ENCODE measurements at places on chromosomes 2 and 18.

DNA sequence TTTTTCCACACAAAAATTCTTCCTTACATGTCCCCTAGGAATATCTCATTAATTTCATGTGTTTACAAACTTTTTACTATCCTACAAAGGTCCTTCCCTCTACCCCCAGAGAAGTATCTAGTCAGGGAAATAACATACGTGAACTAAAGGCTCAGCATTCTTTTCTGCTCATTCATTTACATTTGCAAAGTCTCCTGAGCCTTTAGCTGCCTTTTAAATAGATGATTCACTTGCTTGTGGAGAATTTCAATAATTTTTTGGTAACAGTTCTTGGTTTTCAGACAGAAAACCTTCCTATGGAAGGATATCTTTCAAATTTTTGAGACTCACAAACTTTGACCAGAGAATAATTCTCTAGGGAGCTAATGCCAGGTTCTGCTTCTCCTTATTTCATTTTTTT is 81.5 kb upstream of the RMDN2 start:
- DNase-seq, result no peak

- DNase-seq, result no peak
Measured at GRCh38 chr2:135490376-135490775, 40.6 kb downstream of the ZRANB3 start.

DNA sequence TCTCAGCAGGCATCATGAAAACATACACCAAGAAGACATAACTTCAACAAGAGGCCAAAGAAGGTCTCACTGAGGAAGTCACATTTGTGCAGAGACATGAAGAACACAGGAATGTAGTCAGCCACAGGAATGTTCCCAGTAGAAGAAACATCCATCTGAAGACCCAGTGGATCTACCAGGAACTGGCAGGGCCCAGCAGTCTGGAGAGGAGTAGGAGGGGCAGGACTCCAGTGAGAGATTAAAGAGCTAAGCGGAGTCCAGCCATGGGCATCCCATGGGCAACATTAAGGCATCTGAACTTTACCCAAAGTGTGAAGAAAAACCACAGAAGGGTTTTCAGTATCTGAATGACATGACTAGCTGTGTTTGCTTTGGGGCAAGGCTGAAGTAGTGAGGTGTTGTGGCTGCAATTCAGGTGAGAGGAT is 103.1 kb downstream of the UPP2 start:
- DNase-seq, result no peak

- no peak for DNase-seq
Measured at GRCh38 chr2:134737671-134738070, 18.9 kb upstream of the TMEM163 start.

- no peak for DNase-seq
Measured at GRCh38 chr18:38940863-38941531, 1375.4 kb upstream of the CELF4 start.

DNA sequence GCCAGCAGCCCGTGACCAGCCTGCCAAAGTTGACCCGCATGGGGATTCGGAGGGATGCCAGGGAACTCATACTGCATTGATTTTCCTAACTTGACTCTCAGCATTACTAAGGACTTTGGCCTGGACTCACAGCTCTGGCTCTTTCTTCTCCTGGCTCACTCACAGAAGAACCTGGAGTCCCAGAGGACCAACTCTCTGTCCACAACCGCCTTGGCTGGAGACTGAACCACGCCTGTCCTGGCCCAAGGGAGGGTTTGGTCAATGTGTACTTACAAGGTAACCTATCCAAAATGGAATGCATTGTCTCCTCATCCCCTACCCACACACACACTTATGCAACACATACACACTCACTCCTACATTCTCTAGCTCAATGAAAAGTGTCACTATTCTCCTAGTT is 135.6 kb upstream of the KLHL29 start:
- no peak for DNase-seq

DNA sequence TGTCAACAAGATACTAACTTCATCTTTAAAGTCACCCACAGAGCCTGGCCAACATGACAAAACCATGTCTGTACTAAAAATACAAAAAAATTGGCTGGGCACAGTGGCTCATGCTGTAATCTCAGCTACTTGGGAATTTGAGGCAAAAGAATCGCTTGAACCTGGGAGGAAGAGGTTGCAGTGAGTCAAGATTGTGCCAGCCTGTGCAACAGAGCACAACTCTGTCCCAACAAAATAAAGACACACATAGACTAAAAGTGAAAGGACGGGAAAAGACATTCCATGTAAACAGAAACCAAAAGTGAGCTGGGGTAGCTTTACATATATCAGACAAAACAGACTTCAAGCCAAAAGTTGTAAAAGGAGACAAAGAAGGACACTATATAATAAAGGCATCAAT is 34.8 kb downstream of the USP34 start:
- DNase-seq, result no peak

GRCh38 chr18:54948350-54948837 is 10.9 kb downstream of the CCDC68 start:
- DNase-seq, result no peak

- peak; percentile 94 for DNase-seq
Measured at GRCh38 chr2:73870084-73870483, 22.7 kb upstream of the ACTG2 start.

- no peak for DNase-seq
Measured at GRCh38 chr2:197208841-197209240, 101.7 kb downstream of the ANKRD44 start.

GRCh38 chr2:108407864-108408729 is 30.3 kb downstream of the SULT1C4 start:
- DNase-seq, result no peak

- DNase-seq, result no peak
Measured at GRCh38 chr2:136328207-136328795, 210.4 kb upstream of the CXCR4 start.

GRCh38 chr2:236627193-236627592 is 57.6 kb downstream of the ACKR3 start:
- no peak for DNase-seq

- DNase-seq, result no peak
Measured at GRCh38 chr18:79575891-79576685, 103.5 kb upstream of the CTDP1 start.

GRCh38 chr2:240458900-240459391 is 23.5 kb downstream of the GPC1 start:
- peak; percentile 53 for DNase-seq

DNA sequence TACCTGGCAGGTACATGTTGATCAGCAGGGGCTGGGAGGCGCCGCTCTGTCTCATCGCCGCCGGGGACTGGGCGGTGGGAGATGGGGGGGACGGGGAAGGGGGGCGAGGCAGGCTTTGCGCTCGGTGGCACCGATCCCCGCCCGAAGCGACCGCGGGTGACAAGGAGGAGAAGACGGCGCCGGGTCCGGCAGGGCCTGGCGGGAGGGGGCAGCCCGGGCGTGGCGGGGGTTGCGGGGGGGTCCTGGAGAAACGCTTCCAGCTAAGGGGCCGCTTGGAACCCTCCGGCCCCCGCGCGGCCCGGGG is at the start of gene FEV:
Gene FEV (minus strand): TSS at position 164 of the 304 bp plus-strand sequence. CDS start 109 bp downstream, at position 55.
- no peak for DNase-seq

DNA sequence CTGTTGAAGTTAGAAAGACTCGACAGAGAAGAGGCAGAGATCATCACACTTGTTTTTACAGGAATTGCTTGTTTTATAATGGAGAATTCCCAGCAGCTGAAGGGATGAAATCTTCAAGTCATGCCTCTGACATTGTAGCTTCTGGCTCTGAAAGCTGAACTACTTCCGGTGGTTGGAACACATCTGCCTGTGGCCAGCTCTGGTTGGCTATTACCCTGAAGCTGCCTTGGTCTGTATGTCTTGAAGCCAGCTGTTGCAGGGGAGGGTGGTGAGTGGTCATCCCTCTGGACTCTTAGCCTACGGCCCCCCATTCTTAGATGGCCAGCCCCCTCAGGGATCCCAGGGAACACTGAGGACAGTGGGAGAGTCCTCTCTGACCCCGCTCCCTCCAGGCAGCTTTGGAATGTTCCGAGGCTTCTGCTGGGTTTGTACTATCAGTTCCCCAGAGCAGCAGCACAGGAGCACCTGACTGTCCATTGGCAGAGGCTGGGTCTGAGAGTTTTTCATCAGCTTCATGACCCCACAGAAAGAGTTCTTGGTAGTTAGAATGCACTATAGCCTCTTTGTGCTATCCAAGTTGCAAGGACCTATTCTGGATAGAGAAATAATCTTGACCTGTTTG is 87.4 kb upstream of the CAPN13 start:
- DNase-seq, result no peak

- no peak for DNase-seq
Measured at GRCh38 chr18:46336278-46337111, 232.3 kb downstream of the HAUS1 start.

DNA sequence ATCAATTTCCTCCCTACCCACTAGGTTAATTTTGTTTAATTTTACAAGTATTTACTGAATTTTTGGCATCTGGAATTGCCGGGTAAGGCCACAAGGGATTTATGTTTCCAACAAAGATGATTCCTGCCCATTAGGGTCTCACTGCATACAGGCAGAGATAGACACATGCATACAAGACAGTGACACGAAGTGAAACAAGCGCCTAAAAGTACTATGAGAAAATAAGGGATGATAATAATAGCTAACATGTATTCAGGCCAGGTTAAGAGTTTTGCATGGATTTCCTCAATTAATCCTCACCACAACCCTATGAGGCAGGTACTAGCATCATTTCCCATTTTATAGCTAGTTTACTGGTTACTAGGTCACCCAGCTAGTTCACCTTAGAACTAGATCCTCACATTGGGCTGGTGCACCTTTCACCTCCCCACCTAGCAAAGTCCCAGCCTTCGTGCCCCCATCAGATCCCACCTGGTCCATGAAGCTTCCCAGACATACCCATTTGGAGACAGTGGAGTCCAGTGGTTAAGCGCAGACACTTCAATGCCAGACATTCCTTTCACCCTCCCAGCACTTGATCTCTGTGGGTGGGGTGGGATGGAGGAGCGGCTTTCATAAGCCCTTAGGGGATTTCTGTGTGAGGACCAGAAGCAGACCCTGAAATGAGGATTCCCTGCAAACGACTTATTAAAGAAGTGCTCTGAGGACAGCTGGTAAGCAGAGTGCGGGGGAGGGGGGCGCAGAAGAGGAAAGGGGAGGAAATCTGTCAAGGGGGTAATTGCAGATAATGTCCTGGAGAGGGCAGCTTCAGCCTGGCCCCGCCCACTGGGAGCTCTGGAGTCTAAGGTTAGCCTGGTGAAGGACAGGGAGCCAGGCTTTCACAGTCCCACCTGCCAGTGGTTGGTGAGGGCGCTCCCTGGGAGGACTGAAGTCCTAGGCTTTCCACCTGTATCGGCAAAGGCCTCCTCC is 5.8 kb upstream of the DGUOK start:
- no peak for DNase-seq

DNA sequence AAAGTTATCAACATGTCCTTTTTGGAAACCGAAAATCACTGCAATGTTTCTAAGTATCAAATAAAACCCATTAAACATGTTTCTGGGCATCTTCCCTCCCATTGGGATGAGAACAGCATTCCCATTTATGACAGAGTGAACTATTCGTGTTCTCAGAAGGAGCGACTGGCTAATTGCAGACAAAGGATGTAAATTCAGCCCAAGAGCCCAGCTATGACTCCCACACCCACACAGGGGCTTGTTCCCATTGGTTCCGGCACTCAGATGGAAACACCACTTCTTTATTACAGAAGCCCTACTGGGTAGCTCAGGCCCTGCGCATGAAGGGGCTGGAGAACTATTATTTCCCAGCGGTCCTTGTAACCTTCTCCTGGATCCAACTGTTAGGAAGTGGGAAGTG is 16.6 kb upstream of the NPAS2 start:
- DNase-seq, result no peak

GRCh38 chr2:239146741-239147181 is 254.1 kb downstream of the HDAC4 start:
- DNase-seq, result no peak

DNA sequence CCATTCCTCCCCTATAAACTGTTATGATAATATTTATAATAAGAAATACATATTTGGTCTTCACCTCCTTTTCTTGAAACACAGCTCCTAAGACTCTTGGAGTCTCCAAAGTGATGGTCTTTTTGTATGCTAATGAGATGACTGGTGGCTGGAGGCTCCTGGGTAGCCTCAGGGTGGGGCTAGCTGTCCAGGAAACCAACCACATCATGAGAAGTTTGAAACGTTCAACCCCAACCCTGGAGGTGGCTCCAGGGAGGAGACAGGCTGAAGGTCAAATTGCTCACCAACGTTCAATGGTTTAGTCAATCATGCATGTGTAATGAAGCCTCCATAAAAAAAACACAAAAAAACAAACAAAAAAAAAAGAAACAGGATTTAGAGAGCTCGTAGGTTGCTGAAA is 298.7 kb upstream of the MGAT5 start:
- no peak for DNase-seq

- DNase-seq, result no peak
Measured at GRCh38 chr2:28094739-28095138, 204.2 kb downstream of the BABAM2 start.

DNA sequence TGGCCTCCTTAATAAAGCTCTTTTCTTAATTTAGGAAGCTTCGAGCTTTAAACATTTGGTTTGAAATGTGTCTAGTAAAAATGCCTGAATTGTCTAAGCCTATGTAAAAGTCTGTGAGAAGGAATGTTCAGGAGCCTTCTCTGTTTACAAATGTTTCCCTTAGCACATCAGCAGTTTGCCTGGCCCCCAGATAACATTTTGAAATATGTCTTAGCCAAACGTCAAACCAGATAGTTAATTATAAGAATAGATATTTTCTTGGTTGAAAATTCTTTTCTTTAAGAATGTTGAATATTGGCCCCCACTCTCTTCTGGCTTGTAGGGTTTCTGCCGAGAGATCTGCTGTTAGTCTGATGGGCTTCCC is 498.6 kb downstream of the CCDC85A start:
- no peak for DNase-seq

DNA sequence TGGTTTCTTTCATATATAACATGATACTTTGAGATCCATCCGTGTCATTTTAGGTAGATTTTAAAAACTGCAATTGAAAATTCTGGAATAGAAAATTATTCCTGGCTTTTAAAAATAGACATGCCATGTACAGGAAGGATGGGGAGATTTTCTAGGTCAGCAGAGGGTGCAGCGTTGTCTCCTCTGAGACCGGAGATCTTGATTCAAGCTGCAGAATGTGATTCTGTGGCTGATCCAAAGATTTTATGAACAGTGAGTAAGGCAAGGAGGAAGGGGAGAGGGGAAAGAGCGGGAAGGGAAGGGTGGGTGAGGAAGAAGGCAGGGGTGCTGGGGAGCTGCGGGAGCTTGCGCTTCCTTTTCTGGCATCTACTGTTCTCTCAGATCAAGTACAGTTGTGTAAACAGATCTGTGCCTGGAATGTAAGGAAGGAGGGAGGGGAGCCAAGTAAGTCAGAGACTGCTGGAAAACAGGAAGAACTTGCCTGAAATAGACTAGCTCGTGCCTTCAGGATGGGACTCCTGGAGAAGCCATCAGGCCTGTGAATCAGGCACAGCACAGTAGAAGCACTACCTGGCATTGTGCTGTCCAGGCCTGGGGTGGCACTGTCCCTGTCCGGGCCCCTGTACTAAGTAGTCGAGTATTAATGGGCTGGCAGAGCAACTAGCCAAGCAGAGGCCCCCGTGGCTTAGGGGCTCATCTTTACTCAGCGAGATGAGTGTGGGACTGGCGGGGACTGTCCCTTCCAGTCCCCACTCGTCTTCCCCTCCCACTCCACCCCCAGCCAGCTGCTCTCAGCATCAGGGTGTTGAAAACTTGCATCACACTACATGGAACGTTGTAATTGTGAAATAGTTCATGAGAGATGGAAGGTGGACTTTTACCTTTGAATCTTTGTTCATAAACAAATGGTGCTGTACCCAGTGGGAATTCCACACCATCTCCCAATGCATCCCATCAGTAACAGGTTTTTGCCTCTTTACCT is 163.5 kb downstream of the UXS1 start:
- DNase-seq, result peak; percentile 66

GRCh38 chr2:152062125-152063091 is 36.4 kb downstream of the CACNB4 start:
- no peak for DNase-seq
